AG09319 (cell line): ENCODE measurements at places on chromosomes 7 and 10.

- DNase-seq: no peak
These were observed 100.7 kb downstream of the GRID1 start for GRCh38 chr10:86265895-86266259.

- no peak for DNase-seq
These were observed 18.5 kb upstream of the MRC1 start for GRCh38 chr10:17790651-17791050.

GRCh38 chr10:120940299-120940900 is 89.2 kb downstream of the WDR11 start:
- DNase-seq: no peak

DNA sequence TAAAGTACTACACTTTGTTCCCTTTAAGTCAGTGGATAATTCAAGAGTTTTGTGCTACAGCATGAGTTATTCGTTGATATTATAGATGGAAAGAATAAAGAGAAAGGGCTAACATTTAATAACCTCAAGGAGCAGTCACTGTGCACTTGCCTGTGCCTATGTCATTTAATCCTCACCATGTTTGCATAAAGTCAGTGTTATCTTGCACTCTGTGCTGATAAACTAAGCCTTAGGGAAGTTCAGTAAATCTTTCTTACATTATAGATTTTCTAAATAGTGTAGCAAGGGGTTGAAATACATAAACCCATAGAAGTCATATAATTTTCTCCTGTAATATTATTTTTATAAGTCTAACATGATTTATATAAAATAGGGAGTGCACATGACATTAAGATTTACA is 103.1 kb downstream of the TMEM26 start:
- DNase-seq: no peak

GRCh38 chr7:94697035-94697974 is 41.4 kb upstream of the SGCE start:
- peak; percentile 77 for DNase-seq

GRCh38 chr10:117163061-117163953 is 25.2 kb upstream of the VAX1 start:
- DNase-seq: no peak
